NCI-H345 (cell line): ENCODE measurements at places on chromosomes 11 and 22.

DNA sequence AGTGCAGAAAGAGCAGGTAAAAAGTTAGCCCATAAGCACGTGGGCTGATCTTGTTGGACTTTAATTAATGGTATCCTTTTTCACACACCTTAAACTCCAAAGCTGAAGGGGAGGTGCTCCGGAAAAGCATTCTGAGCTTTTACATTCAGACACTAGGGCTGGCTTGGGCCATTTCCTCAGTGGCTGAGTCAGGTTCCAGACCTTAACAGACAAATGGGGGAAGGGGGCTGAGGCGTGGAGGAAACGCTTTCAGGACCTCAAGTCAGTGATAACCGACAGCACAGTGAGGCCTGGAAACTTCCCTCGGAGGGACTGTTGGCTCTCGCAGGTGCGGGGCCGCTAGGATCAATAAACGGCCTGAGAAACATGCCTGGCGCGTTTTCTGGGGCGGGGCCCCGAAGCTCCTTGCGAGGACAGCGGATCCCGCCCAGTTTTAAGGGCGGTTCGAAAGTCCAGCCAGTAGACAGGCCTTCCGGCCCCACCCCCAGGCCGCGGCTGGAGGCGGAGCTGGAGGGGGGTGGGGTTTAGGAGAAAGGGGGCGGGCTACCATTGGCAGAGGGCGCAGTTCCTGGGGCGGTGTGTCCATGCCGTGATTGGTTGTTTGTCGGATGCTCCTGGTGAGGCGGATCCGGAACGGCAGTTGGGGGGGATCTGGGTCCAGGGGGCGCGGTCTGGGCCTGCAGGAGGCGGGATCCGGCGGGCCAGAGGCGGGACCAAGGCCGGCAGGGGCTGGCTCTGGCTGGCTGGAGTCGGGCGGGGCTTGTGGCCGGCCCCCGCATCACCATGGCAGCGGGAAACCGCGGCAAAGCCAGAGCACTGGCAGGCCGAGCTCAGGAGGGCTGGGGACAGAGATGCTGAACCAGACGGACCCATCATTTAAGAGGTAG, 8.0 kb downstream of the C11orf52 start:
- peak; percentile 99 for DNase-seq

- no peak for DNase-seq
Measured at GRCh38 chr22:33691057-33691630, 229.1 kb downstream of the LARGE1 start.

- no peak for DNase-seq
Measured at GRCh38 chr11:68767672-68768071, 16.4 kb upstream of the TESMIN start.

DNA sequence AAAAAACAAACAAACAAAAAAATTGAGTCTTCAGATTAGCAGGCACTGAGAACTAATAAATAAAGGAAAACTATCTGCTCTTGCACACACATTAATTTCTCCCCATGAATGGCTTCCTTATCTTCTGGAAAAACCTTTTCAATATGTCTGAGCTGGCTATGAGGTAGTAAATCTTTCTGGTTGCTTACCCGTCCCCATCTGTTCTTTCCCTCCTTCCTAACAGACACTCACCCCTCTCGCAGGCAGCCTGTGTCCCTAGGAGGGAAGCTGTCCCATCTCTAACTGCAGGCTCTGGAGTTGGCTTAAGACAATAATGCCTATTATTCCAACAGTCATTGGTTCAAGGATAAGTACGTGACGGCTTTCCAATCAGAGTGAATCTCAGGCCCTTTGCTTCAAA, 8.2 kb upstream of the SCUBE2 start:
- DNase-seq, result no peak

- DNase-seq, result no peak
Measured at GRCh38 chr22:44191036-44191454, 10.3 kb downstream of the PARVG start.

- DNase-seq, result no peak
Measured at GRCh38 chr22:17772958-17773605, 1.2 kb downstream of the BID start.

DNA sequence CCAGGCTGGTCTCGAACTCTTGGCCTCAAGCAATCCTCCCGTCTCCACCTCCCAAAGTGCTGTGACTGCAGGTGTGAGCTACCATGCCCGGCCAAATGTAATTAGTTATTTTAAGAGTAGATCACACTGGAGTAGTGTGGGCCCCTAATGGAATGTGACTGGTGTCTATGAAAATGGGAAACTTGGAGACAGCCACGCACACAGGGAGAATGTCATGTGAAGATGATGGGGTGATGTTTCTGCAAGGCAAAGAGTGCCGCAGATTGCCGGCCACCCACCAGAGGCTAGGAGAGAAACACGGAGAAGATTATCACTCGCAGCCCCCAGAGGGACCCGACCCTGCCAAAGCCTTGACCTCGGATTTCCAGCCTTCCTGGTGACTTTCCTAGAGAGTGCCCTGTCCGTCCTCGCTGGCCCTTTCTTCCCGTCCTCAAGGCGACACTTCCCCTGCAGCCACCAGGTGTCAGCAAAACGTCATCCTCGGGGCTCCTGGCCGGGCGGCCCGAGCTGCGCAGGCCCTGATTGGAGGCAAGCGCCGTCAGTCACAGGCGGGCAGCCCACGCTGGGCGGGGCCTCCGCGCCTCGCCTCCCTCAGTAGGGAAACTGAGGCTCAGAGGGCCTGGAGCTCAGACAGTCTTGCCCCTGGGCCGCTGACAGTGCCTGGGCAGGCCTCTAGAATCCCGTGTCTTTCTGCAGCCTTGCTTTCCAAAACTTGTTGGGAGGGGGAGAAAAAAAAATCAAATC, 16.3 kb downstream of the CRYBB2 start:
- DNase-seq, result peak; percentile 83

DNA sequence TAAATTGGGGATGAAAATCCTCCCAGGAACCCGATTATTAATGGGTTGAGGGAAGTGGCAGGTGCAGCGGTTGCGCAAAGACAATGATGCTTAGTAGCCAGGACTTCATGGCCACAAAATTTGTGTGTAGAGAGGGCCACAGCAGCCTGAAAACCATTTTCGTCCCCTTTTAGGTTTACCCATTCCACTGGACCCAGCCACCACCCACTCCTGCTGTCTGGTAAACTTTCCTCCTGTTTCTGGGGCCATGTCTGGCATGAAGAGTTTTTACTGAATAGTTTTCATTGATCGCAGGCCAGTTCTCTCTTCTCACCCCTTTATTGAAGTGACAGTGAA, 69.5 kb upstream of the SYT13 start:
- no peak for DNase-seq

DNA sequence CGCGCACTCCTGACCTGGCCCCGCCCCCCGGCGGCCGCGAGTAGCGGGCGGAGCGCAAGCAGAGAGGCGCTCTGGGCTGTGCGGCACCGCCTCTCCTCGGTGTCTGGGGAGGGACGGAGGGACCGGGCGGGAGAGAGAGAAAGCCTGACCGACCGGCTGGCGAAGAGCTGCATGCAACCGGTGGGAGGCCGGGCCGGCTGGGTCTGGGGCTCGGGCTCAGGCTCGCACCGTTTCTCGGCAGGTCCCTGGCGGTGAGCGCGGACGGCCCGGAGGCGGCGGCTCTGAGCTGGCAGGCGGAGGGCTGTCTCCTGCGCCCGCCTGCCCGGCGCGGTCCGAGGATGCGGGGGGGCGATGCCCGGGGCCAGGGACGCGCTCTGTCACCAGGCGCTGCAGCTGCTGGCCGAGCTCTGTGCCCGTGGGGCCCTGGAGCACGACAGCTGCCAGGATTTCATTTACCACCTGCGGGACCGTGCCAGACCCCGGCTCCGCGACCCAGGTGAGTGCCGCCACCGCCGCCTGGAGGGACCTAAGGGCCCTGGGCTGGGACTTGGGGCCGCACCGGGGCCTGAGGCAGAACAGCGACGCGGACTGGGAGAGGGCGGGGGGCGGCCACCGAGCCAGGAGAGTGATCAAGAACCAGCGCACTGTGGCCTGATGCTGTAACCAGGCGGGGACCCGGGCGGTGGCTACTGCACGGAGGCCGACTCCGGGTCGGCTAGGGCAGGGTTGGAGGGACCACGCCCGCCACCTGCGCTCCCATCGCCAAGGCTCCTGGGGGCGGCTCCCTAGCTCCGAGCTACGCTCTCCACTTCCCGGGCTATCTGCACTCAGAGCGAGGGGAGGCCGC, at the start of gene SYT9:
SYT9 (plus strand) TSS at position 69 of the 847 bp plus-strand sequence; CDS start at position 352, 283 bp downstream.
- peak; percentile 68 for DNase-seq

GRCh38 chr11:113556036-113556435, 80.8 kb upstream of the DRD2 start:
- DNase-seq, result no peak

DNA sequence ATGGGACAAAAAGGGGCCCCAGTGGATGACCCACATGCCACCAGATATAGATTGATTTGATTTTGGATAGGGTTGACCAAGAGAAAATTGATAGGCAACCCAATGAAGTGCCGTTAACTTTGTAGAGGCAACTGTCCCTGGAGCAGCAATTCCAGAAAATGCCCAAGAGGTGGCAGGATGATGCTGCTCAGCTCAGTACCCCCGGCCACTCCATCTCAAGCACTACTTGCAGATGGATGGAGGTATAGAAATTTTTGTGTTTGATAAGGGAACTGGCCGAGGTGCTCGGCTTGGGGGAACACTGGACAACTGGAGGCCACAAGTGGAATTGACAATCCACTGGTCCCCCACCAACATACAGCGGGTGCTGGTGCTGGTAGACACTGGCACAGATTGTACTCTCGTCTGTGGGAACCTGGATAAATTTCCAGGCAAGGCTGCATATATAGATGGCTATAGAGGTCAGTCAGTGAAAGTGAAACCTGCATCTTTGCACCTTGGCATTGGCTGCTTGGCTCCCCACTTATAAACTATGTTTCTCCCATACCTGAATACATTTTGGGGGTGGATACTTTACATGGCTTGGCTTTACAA, 86.3 kb downstream of the CCDC83 start:
- DNase-seq, result no peak

GRCh38 chr11:37109286-37109585, 511.2 kb upstream of the RAG2 start:
- DNase-seq, result no peak
